ENCODE measurements at places on chromosomes 4 and X.

DNA sequence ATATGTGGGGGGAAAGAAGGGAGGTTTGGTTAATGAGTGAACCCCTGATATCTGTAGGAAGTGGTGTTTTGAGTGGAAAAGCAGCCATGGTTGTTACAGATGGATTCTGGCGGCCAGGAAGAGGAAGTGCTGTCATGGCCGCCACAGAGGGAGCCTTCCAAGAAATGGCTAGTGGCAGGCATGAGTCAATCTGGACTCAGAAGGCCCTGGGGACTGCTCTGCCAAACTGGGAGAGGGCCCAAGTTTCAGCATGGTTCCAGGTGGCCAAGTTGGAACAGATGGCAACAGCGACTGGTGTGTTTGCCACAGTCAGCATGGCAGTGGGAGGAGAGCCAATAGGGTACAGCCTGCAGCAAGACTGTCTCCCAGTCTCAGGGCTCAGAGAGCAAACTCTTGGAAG lies 32.5 kb downstream of the ETDB start:
- H3K27me3 ChIP-seq: no peaks in the 10 kb centered on the region
- peaks cover 5% of the 10 kb centered on the region for H3K4me1 ChIP-seq
- DNase-seq: no peak

DNA sequence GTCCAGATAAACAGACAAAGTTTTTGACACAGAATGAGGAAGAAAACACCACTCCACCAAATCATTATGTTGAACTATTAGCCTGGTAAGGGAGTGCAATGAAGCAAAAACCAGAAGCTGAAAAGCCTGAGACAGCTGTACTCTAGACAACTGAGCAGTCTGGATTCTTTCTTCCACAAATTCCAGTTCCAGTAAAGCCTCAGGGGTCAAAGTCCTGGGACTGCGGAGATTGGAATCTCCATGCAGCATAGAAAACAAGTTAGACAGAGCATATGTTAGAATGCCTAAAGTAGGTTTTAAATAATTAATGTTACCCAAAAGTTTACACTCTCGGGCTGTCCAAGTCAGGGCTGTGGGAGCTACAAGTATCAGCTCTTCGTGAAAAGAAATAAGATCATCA lies 263.2 kb downstream of the TECRL start:
- no peak for DNase-seq
- H3K27me3 ChIP-seq: no peaks in the 10 kb centered on the region

- H3K4me1 ChIP-seq: no peaks in the 10 kb centered on the region
- no peak for DNase-seq
- H3K4me3 ChIP-seq: no peak overlapping the region
- no peaks in the 10 kb centered on the region for H3K36me3 ChIP-seq
- no peaks in the 10 kb centered on the region for H3K27me3 ChIP-seq
These were observed 404.7 kb upstream of the GNPDA2 start for GRCh38 chr4:45131020-45131419.

DNA sequence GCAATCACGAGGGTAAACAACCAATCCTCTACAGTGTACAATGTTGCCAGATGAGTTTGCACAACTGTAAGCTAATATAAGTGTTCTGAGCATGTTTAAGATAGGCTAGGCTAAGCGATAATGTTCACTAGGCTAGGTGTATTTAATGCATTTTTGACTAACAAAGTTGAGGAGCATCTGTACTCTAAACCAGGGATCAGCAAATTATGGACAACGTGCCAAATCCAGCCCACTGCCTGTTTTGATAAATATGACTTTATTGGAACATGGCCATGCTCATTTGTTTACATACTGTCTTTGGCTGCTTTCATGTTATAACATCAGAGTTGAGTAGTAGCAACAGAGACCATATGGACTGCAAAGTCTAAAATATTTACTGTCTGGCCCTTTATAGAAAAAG lies 46.3 kb upstream of the ARHGEF6 start:
- H3K27ac ChIP-seq: no peak overlapping the region
- H3K4me3 ChIP-seq: no peak overlapping the region
- no peaks in the 10 kb centered on the region for H3K4me1 ChIP-seq
- H3K36me3 ChIP-seq: no peaks in the 10 kb centered on the region
- H3K27me3 ChIP-seq: no peaks in the 10 kb centered on the region
- DNase-seq: no peak

- H3K27me3 ChIP-seq: no peaks in the 10 kb centered on the region
- H3K36me3 ChIP-seq: no peaks in the 10 kb centered on the region
- H3K4me3 ChIP-seq: no peak overlapping the region
- no peak for DNase-seq
These were observed 208.8 kb downstream of the GRIA3 start for GRCh38 chrX:123392921-123393320.

- H3K36me3 ChIP-seq: peaks cover 33% of the 10 kb centered on the region
- peak overlapping the region; percentile 41 for H3K4me3 ChIP-seq
- DNase-seq: no peak
- H3K4me1 ChIP-seq: peaks cover 38% of the 10 kb centered on the region
- peak overlapping the region; percentile 78 for H3K27ac ChIP-seq
- no peaks in the 10 kb centered on the region for H3K27me3 ChIP-seq
These were observed 68.6 kb downstream of the CAMK2D start for GRCh38 chr4:113692809-113693411.

DNA sequence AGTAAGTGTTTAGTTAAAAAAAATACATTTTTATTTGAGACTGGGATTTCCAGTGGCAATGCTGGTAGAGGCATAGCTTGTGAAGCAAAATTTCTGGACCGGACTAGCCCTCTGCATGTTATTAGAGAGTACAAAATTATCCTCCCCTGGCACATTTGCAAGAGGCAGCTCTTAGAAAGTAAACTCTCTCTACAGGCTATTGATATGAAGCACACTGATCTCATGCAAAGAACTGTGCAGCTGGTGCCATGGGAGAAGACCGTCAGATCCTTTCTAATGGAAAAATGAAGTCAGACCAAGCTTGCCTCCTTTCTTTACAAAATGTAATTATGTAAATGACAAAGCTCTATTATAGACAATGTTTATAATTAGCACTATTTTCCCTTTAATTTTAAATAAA lies 2717.2 kb downstream of the PCDH7 start:
- H3K36me3 ChIP-seq: no peaks in the 10 kb centered on the region
- no peaks in the 10 kb centered on the region for H3K27me3 ChIP-seq
- no peaks in the 10 kb centered on the region for H3K4me1 ChIP-seq
- no peak overlapping the region for H3K4me3 ChIP-seq
- DNase-seq: no peak

DNA sequence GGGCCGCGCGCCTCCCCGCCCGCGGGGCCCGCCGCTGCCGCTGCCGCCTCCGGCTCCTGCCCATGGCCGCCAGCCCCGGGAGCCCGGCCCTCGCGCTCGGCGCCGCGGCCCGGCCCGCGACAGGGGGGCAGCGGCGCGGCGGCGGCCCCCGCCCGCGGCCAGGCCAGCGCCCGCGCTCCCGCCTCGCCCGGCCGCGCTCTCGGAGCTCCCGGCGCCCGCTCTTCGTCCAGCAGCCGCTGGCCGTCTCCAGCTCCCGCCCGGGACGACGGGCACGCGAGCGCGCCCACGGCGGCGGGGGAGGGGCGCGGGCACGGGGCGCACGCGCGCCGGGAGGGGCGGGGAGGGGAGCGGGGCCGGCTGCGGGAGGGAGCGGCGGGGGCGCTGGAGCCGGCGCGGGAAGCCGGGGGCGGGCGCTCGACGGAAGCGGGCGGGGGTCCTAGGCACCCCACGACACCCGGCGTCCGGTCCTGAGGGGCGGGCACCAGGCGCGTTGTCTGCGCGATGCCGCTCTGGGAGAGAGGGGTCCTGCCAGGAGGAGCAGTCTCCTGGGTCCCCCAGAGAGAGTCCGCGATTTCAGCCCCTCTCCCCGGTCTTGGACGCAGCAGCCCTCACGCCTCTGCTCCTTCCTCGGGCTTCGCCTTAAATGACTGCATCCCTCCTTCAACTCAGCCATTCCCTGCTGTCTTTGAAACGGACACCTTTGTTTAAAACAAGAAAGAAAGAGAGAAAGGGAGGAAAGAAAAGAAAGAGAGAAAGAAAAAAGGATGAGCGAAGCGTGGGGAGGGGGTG lies 490 bp upstream of the PDZD4 start:
- H3K36me3 ChIP-seq: no peaks in the 10 kb centered on the region
- DNase-seq: no peak
- peaks cover 5% of the 10 kb centered on the region for H3K27me3 ChIP-seq
- H3K4me1 ChIP-seq: peaks cover 6% of the 10 kb centered on the region
- H3K27ac ChIP-seq: no peak overlapping the region

DNA sequence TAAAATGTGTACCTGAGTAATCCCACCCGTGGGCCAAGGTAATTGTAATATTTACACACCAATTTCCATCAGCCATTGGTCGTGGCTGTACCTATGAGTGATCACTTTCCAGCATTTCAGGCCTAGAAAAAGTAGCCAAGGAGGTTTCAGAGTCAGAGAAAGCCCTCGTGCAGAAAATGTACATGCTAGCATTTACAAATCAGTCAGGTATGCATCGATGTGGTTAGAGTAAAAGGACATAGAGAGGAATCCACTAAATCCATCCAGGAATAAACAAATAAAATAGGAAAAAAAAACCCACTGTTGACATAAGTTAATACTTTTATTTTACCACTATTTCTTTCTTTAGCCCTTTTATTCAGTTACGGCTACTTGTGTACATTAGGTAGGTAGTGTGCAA lies 256.8 kb downstream of the TRIML1 start:
- no peak overlapping the region for H3K27ac ChIP-seq
- H3K27me3 ChIP-seq: no peaks in the 10 kb centered on the region
- no peaks in the 10 kb centered on the region for H3K4me1 ChIP-seq
- no peak overlapping the region for H3K4me3 ChIP-seq
- no peak for DNase-seq

DNA sequence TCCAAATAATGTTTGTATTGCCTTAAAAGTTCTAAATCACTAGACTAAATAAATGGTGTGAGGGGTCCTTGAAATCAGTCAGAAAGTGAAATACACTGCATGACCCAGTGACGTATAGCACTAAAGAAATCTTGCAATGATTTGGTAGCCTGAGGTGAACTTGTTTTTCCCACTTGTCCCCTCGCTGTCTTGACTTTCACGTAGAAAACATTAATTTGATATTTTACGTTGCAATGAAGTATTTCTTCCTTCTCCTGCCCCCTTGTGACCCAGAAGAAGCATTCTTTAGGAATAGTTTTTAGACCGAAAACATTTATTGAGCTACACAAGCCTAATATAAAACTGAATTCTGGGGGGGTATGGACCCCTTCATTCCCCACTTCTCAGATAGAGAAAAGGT lies 3.7 kb downstream of the KLB start:
- DNase-seq: no peak
- H3K27me3 ChIP-seq: no peaks in the 10 kb centered on the region
- H3K36me3 ChIP-seq: no peaks in the 10 kb centered on the region
- H3K27ac ChIP-seq: no peak overlapping the region

GRCh38 chr4:127643791-127644190 lies 11.0 kb downstream of the INTU start:
- H3K27ac ChIP-seq: no peak overlapping the region
- H3K36me3 ChIP-seq: no peaks in the 10 kb centered on the region
- no peak for DNase-seq
- peaks cover 2% of the 10 kb centered on the region for H3K27me3 ChIP-seq

- H3K36me3 ChIP-seq: no peaks in the 10 kb centered on the region
- H3K27me3 ChIP-seq: no peaks in the 10 kb centered on the region
- H3K27ac ChIP-seq: no peak overlapping the region
- DNase-seq: no peak
These were observed 644.7 kb upstream of the PCDH10 start for GRCh38 chr4:132504438-132504837.

DNA sequence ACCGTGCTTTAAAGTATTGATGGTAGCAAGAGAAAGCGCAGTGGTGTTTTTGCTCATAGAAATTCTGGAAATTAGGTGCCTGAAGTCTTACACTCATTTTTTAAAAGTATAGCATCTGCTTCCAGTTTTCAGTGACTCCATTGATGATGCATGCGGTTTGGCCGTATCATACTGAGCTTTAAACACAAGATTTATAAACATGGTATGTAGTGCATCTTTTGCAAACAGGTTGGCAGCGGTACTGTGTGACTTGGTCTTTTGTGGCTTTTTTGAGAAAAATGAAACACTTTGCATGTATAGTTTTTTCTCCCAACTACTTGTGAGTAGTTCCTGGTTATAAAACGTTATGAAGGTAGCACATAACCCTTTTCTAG lies 2.0 kb downstream of the DDX3X start:
- H3K4me3 ChIP-seq: peak overlapping the region; percentile 92
- peak; percentile 31 for DNase-seq
- H3K27ac ChIP-seq: peak overlapping the region; percentile 100
- H3K4me1 ChIP-seq: peaks cover 26% of the 10 kb centered on the region

- H3K4me1 ChIP-seq: no peaks in the 10 kb centered on the region
- no peak for DNase-seq
- H3K27me3 ChIP-seq: no peaks in the 10 kb centered on the region
These were observed 270.2 kb upstream of the TAPT1 start for GRCh38 chr4:16496501-16496900.

DNA sequence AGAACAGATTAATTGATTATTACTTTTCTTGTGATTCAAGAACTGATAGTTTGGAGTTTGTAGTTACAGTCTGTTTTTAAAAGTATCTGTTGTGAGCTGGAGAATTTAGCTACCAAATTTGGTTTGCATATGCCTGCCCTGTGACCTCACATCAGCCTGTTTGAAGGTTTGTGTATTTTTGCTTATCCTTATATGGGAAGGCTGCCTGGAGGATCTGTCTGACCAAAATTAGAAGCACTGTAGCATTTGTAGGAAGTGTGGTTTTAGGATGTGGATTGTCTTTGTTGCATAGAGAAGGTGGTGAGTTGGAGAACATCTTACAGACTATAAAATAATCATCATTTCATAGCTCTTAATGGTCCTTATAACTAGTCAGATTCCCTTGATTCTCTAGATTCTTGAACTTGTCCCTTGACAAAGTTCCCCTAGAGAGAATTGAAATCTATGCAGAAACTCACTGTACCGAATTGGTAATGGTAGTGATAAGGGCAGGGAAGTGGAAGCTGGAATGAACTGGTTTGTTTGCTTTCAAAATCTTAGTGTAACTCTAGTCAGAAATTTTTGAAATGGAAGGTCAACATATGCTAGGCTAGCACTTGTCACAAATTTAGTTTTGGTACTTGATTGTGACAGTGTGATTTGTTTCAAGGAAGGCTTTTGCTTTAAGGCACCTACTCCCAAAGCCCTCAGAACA lies 57.3 kb downstream of the SH3BGRL start:
- H3K4me3 ChIP-seq: no peak overlapping the region
- DNase-seq: no peak
- H3K27me3 ChIP-seq: no peaks in the 10 kb centered on the region
- peak overlapping the region; percentile 57 for H3K27ac ChIP-seq

DNA sequence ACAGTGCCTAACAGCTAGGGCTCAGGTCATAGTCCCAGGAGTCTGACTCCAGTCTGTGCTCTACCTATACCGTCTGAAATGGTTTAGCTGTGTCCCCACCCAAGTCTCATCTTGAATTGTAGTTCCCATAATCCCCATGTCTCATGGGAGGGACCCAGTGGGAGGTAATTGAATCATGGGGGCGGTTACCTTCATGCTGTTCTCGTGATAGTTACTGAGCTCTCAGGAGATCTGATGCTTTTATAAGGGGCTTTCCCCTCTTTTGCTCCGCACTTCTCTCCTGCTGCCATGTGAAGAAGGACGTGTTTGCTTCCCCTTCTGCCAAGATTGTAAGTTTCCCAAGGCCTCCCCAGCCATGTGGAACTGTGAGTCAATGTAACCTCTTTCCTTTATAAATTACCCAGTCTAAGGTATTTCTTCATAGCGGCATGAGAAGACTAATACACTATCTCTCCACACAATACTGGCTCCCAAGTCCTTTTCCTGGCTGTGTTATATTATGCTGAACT lies 110.8 kb downstream of the AFAP1 start:
- H3K27me3 ChIP-seq: peaks cover 2% of the 10 kb centered on the region
- DNase-seq: peak; percentile 8
- H3K27ac ChIP-seq: peak overlapping the region; percentile 65
- H3K36me3 ChIP-seq: peaks cover 41% of the 10 kb centered on the region
- no peak overlapping the region for H3K4me3 ChIP-seq

All from activated CD8-positive, alpha-beta T cell treated with anti-CD3 and anti-CD28 coated beads for 36 hours (primary cell).